A673 (cell line): ENCODE measurements at places on chromosomes 1 and 21. TPM values are rescaled to one million over a fixed set of nuclear protein-coding genes. Genes with fewer than 3 reads are reported as not detected.
A peak's percentile ranks its signal among the peaks of the same experiment; 100 is the strongest.

The KRTAP7-1 gene
- total RNA-seq, result not detected in 2 replicates

DNA sequence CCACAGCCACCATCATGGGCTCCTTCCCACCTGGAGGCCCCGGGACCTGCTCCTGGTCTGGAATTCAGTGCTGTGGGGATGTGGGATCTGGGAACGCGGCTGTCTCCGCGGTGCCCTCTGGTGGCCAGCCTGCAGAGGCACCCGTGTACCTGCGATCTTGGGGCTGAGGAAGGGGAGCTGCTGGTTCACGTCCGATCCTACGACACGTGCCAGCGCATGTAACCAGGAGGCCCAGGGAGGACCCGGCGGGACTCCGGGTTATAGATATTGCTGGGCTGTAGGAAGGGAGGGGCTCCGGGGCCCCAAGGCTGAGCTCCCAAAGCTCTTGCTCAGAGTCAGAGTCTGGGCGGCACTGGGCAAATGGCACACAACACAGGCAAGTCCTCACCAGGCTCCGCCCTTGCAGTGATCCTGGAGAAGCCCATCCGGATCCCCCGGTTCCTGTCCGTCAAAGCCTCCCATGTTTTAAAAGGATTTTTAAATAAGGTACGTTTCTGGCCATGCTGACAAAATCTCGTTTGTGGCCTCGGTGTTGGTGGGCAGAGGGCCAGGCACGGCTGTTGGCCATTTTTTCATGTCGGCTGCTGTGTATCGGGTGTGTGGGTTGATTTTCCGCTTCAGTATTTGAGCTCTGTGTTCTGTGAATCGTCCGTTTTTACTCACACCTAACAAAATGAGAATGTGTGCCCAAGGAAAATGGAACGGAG is 20.1 kb downstream of the FAAP20 start:
- peak; percentile 77 for DNase-seq
- H3K4me1 ChIP-seq, result no peaks in the 10 kb centered on the region
- peak overlapping the region; percentile 43 for H3K4me3 ChIP-seq
- no peaks in the 10 kb centered on the region for H3K27me3 ChIP-seq
- H3K36me3 ChIP-seq, result no peaks in the 10 kb centered on the region

GRCh38 chr1:107661158-107661557 is 303.8 kb downstream of the VAV3 start:
- no peaks in the 10 kb centered on the region for H3K36me3 ChIP-seq
- no peak overlapping the region for H3K27ac ChIP-seq
- no peak overlapping the region for H3K4me3 ChIP-seq
- DNase-seq, result no peak
- H3K4me1 ChIP-seq, result no peaks in the 10 kb centered on the region

DNA sequence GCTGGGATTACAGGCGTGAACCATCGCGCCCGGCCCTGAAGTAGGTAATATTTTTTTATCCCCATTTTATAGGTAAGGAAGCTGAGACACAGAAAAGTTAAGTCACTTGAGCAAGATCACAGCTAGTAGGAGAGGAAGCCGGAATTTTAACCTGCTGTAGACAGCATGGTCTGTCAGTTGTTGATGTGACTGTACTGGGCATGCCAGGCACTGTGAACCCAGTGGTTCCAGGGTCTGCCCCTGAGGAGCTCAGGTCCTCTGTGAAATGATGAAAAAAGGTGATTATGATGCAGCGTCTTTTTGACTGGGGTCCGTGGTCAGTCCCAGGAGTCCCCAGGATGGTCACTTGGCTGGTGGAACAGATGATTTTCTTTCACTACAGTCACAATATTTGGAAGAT is 16.7 kb upstream of the FABP3 start:
- H3K27ac ChIP-seq, result no peak overlapping the region
- H3K4me1 ChIP-seq, result no peaks in the 10 kb centered on the region
- no peaks in the 10 kb centered on the region for H3K27me3 ChIP-seq
- no peak overlapping the region for H3K4me3 ChIP-seq

- no peaks in the 10 kb centered on the region for H3K27me3 ChIP-seq
- DNase-seq, result no peak
- no peaks in the 10 kb centered on the region for H3K4me1 ChIP-seq
- no peak overlapping the region for H3K27ac ChIP-seq
- no peak overlapping the region for H3K4me3 ChIP-seq
- H3K36me3 ChIP-seq, result no peaks in the 10 kb centered on the region
Observed at GRCh38 chr1:59685666-59686065, 129.1 kb upstream of the HOOK1 start.

- no peaks in the 10 kb centered on the region for H3K4me1 ChIP-seq
- no peak for DNase-seq
- H3K4me3 ChIP-seq, result no peak overlapping the region
- no peaks in the 10 kb centered on the region for H3K36me3 ChIP-seq
Observed at GRCh38 chr1:111878649-111879048, 110.8 kb downstream of the KCND3 start.

The MPL gene
- not detected in 2 replicates for total RNA-seq

The ARHGAP30 gene
- total RNA-seq, result not detected in 2 replicates

The TMEM51 gene
- 1.7 TPM in 2 replicates for total RNA-seq

The PDE4B gene
- total RNA-seq, result 15.5 and 20.0 TPM in 2 replicates

DNA sequence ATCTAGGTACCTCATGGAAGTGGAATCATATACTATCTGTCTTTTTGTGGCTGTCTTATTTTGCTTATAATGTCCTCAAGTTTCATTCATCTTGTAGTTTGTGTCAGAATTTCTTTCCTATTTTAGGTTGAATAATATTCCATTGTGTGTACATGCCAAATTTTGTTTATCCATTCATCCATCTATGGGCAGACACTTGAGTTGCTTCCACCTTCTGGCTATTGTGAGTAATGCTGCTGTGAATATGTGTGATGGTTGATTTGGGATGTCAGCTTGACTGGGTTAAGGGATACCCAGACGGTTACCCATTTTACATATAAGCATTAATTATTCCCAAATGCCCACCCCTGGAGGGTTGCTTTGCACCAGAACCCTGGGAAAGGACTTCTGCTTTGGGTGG is 477.5 kb downstream of the PTPRU start:
- no peak for DNase-seq
- no peaks in the 10 kb centered on the region for H3K27me3 ChIP-seq
- H3K27ac ChIP-seq, result no peak overlapping the region
- no peaks in the 10 kb centered on the region for H3K36me3 ChIP-seq

The CLK2 gene
- total RNA-seq, result 70.2 and 79.1 TPM in 2 replicates

- H3K4me3 ChIP-seq, result no peak overlapping the region
- H3K36me3 ChIP-seq, result no peaks in the 10 kb centered on the region
- no peaks in the 10 kb centered on the region for H3K27me3 ChIP-seq
Observed at GRCh38 chr1:155553349-155553748, 9.3 kb downstream of the ASH1L start.

The HSF2BP gene
- total RNA-seq, result 2.4 and 3.0 TPM in 2 replicates

DNA sequence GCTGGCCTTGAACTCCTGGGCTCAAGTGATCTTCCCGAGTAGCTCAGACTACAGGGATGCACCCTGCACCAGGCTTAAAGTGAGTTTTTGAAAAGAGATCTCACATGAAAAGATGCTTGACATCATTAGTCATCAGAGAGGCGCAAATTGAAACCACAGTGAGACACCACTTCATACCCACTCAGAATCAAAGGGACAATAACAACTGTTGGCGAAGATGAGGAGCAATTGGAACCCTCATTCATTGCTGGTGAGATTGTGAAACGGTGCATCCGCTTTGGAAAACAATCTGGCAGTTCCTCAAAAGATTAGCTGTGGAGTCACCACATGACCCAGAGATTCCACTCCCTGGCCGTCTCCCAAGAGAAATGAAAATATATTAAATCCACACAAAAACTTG is 122.3 kb downstream of the PGBD5 start:
- H3K4me3 ChIP-seq, result no peak overlapping the region
- peak; percentile 83 for DNase-seq
- H3K4me1 ChIP-seq, result peaks cover 24% of the 10 kb centered on the region
- peak overlapping the region; percentile 4 for H3K27ac ChIP-seq

DNA sequence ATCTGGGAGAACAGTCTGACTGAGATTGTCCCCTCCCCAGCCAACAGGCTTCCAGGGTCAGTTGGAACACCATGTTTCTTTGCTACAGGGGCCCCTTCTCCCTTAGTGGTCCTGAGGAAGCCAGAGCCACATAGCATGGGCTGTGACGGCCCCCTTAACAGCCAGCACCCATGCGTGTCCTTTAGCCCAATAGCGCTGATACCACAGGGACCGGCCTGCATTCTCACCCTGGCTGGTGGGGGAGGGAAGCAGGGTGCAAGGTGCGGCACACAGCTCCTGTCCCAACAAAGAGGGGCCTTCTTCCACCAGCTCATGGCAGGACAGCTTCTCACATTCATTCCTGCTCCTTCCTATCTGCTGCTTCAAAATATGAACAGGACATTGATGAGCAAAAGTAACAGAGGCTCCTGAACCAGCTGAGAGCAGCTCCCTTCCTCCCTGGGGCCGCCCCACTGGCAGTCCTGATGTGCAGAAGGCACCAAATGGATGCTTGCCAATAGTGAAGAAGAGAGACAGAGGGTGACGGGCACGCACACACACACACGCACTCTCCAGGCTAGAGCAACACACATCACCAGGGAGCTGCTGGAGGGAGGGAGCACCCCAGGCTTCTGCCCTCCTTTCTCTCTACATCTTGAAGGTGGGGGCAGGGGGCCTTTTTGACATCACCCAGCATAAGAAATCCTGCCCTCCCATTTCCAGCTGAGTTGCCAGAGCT is 99.4 kb downstream of the CRYAA start:
- no peaks in the 10 kb centered on the region for H3K4me1 ChIP-seq
- H3K27ac ChIP-seq, result no peak overlapping the region
- H3K4me3 ChIP-seq, result no peak overlapping the region
- H3K27me3 ChIP-seq, result no peaks in the 10 kb centered on the region
- no peaks in the 10 kb centered on the region for H3K36me3 ChIP-seq
- no peak for DNase-seq

- H3K27ac ChIP-seq, result no peak overlapping the region
- no peaks in the 10 kb centered on the region for H3K36me3 ChIP-seq
- H3K4me1 ChIP-seq, result no peaks in the 10 kb centered on the region
Observed at GRCh38 chr21:36606287-36606982, 92.5 kb upstream of the SIM2 start.

The SUSD4 gene
- total RNA-seq, result not detected in 2 replicates

- H3K4me3 ChIP-seq, result no peak overlapping the region
- no peak overlapping the region for H3K27ac ChIP-seq
- peaks cover 6% of the 10 kb centered on the region for H3K4me1 ChIP-seq
- no peaks in the 10 kb centered on the region for H3K27me3 ChIP-seq
- no peak for DNase-seq
- H3K36me3 ChIP-seq, result peaks cover 4% of the 10 kb centered on the region
Observed at GRCh38 chr1:225876900-225877510, 5.2 kb downstream of the TMEM63A start.

GRCh38 chr1:111729946-111730681 is 9.1 kb downstream of the INKA2 start:
- H3K4me3 ChIP-seq, result no peak overlapping the region
- no peaks in the 10 kb centered on the region for H3K27me3 ChIP-seq
- no peak for DNase-seq
- no peak overlapping the region for H3K27ac ChIP-seq
- peaks cover 20% of the 10 kb centered on the region for H3K4me1 ChIP-seq
- H3K36me3 ChIP-seq, result no peaks in the 10 kb centered on the region

The EXO1 gene
- 37.7 and 46.6 TPM in 2 replicates for total RNA-seq

The TBCE gene
- total RNA-seq, result 22.1 and 26.3 TPM in 2 replicates

GRCh38 chr1:168224991-168225390 is 813 bp upstream of the SFT2D2 start:
- peaks cover 4% of the 10 kb centered on the region for H3K4me1 ChIP-seq
- no peak for DNase-seq
- peak overlapping the region; percentile 93 for H3K27ac ChIP-seq
- no peaks in the 10 kb centered on the region for H3K36me3 ChIP-seq
- no peaks in the 10 kb centered on the region for H3K27me3 ChIP-seq

GRCh38 chr1:200985481-200985880 is 38.0 kb downstream of the KIF21B start:
- no peaks in the 10 kb centered on the region for H3K27me3 ChIP-seq
- DNase-seq, result no peak
- no peak overlapping the region for H3K4me3 ChIP-seq
- no peaks in the 10 kb centered on the region for H3K4me1 ChIP-seq

The ERICH3 gene
- not detected in 2 replicates for total RNA-seq

The DMRTA2 gene
- total RNA-seq, result 0.28 and 0.37 TPM in 2 replicates

DNA sequence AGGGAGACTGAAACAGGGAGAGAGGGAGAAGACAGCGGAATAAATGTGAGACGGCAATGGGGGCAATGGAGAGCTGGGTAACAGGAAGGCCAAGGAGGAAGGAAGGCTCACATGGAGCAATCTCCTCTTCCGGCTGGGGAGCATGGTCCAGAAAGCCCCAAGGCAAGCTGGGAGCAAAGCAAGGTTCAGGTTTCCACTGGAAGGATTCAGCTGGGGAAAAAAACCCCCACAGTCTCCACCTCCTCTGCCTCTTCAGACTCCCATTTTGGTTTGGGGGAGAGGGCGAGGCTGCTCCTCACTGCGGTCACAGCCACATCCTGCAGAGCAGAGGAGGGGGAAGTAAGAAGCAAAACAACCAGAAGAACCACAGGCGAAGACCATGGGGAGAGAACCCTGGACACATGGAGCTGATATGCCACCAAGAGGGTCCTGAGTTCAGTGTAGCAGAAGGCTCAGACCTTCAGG is 650 bp downstream of the TNFAIP8L2 start:
- H3K27ac ChIP-seq, result no peak overlapping the region
- H3K27me3 ChIP-seq, result no peaks in the 10 kb centered on the region
- peaks cover 3% of the 10 kb centered on the region for H3K36me3 ChIP-seq
- H3K4me1 ChIP-seq, result no peaks in the 10 kb centered on the region
- DNase-seq, result no peak

DNA sequence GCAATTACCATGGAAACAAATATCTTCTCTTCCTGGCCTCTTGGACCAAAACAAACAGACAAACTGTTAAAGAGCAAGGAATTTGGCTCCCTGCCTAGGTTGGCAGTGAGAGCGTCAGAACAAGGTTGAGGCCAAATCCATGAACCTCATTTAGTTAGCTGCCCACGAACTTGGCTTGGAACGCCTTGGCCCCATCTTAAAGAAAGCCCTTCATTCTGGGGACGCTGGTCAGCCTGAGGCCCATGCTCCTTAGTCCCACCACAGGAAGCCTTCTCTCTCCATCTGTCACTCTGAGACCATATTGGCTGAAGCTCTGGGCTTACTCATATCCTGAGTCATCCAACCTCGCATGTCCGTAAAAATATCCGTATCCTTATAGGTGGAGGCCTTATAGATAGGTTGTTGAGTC is 62.4 kb upstream of the DIRAS3 start:
- H3K4me1 ChIP-seq, result peaks cover 3% of the 10 kb centered on the region
- no peaks in the 10 kb centered on the region for H3K36me3 ChIP-seq
- DNase-seq, result no peak

The TDRD5 gene
- total RNA-seq, result not detected in 2 replicates

- H3K27me3 ChIP-seq, result no peaks in the 10 kb centered on the region
- peaks cover 59% of the 10 kb centered on the region for H3K36me3 ChIP-seq
- DNase-seq, result no peak
- no peak overlapping the region for H3K4me3 ChIP-seq
- no peak overlapping the region for H3K27ac ChIP-seq
Observed at GRCh38 chr1:117097443-117097842, 24.1 kb downstream of the TRIM45 start.

DNA sequence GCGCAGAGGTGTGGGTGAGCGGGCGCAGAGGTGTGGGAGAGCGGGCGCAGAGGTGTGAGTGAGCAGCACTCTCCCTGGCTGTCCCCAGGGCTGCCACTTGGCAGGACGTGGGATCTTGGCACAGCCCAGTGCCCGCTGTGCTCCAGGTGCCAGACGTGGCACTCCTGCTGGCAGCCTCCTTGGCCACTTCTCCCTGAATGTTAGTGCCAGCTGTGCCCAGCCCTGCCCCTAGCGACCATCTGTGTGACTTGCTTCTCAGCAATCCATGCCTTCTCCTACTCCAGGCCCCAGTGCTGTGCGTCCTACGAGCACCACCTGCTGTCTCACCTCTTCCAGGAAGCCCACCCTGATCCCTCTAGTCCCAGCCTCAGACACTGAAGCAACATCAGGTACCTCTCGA is 30.5 kb downstream of the KRTAP10-1 start:
- H3K27ac ChIP-seq, result no peak overlapping the region
- no peaks in the 10 kb centered on the region for H3K4me1 ChIP-seq
- no peak for DNase-seq
- H3K4me3 ChIP-seq, result no peak overlapping the region
